NCI-H1436 (cell line): ENCODE measurements at places on chromosomes 3 and 15.

DNA sequence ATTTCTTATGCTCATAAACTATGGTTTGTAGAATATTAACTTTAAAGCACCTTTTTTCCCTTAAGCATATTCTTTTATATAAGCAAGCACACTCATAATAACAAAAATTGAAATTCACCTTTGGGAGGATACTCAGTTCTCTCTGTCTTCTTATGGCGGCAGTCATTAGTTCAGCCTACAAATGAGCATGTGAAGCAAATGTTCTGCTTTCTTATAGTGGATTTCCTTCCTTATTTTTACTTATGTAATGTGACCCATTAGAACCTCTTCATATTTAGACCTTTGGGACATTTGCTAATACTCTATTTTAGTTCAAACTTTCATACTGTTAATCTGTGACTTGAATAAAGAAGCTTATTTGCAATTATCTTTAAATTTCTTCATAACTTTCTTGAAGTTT, at the start of gene P2RY13:
Gene P2RY13, minus strand, starts transcription at position 187 of the 400 bp plus-strand sequence. Its CDS starts 21 bp downstream, at position 166.
- no peak for DNase-seq

DNA sequence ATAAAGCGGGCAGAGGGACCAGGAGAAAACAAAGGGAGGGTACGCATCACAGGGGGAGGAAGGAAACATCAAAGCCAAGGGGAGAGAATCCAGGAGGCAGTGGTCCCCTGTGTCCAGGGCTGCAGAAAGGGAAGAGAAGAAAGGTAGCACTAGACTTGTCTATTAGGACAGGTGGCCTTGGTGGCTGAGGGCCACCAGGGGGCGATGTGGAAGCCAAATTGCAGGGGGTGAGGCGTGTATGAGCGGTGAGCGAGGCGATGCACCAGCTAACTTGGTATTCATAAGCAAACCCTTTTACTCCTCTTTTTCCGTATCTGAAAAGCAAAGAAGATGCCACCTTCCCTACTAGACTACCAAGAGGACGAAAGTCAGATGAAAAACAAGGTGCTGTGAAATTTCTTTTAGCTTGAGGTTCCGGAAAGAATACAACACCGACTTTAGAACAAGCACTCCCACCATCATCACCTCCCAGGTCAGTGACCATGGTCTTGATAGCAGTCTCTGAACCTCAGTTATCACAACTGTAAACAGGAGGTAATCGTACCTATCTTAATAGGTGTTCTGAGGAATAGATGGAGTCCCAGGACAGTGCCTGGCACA, 654.4 kb upstream of the ADAMTS9 start:
- no peak for DNase-seq

GRCh38 chr3:114714237-114714636, 420.4 kb downstream of the TIGIT start:
- no peak for DNase-seq

- no peak for DNase-seq
Measured at GRCh38 chr3:49654955-49655556, 19.1 kb upstream of the APEH start.

- DNase-seq = no peak
Measured at GRCh38 chr3:194019398-194020165, 116.4 kb upstream of the HES1 start.

DNA sequence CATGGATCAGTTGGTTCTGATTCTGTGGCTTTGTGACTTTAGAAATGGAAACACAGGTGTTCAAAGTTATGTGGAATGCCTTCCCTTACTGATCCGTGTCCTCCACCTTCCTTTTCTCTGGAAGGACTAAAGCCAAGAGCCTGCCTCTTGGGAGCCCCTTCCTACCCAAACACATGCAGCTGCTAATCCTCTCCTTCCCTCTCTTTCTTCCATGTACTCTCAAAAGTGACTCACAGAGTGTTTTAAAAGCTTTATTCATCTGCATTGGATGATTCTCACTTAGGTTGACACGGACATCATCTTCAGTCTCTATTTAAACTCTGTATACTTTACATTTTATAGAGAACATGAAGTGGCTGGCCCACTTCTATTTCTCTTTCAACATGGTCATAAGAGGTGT, 856.5 kb upstream of the ARPP21 start:
- DNase-seq = no peak

DNA sequence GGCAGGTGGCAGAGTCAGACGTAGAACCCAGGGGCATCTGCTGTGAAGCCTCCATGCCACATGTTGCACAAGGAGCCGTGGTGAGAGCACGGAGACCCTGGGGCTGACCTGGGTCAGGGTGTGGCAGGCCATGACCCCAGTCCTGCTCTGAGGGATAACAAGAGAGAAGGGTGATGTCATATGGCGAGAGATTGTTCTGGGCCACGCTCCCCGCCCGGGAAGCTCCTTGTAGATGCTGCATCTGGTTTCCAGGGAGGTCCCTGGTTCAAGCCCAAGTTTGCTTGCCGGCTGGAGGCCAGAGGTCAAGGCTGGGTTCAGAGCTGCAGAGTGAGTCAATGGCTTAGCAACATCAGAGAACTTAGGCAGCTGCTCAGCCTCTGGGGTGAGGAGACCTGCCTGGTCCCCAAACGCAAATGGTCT, 17.3 kb downstream of the FGD5 start:
- DNase-seq = no peak

GRCh38 chr3:172154768-172155664, 115.6 kb downstream of the FNDC3B start:
- DNase-seq = no peak

GRCh38 chr15:56202701-56203100, 41.0 kb downstream of the RFX7 start:
- no peak for DNase-seq

GRCh38 chr3:70085613-70086012, 86.1 kb downstream of the SAMMSON start:
- no peak for DNase-seq

- DNase-seq = no peak
Measured at GRCh38 chr3:85710490-85710889, 751.7 kb downstream of the CADM2 start.

- DNase-seq = no peak
Measured at GRCh38 chr15:32829436-32829835, 111.6 kb downstream of the GREM1 start.

DNA sequence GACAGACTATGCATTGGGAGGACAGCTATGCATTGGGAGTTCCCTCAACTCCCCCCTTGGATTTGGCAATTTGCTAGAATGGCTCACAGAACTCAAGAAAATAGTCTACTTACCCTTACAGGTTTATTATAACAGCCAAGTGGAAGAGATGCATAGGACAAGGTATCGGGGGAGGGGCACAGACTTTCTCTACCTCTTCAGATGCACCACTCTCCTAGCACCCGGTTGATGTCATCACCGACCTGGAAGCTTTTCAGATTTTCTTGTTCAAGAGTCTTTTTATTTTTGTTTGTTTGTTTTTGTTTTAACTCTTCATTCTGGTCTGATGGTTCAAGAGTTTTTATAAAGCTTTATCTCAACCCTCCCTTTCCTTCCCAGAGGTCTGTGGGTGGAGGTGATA, 20.7 kb upstream of the ADAMTS9 start:
- no peak for DNase-seq

DNA sequence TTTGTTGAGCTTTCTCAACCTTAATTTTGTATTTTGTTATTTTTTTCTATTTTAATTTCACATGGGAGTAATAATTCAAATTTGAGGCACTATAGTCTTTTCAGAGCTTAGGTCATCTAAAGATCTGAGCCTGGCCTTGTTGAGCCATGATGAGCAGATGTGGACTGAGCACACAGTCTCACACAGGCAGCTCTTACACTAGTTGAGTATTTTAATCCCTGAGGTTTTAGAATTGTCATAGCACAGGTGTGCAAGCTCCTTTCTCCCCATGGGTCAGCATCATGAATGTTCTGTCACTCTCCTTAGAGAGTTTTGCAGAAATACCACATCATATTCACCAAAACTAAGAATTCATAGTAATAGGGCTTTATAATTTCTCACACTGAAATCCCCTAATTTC, 4.9 kb downstream of the ZBTB38 start:
- no peak for DNase-seq

DNA sequence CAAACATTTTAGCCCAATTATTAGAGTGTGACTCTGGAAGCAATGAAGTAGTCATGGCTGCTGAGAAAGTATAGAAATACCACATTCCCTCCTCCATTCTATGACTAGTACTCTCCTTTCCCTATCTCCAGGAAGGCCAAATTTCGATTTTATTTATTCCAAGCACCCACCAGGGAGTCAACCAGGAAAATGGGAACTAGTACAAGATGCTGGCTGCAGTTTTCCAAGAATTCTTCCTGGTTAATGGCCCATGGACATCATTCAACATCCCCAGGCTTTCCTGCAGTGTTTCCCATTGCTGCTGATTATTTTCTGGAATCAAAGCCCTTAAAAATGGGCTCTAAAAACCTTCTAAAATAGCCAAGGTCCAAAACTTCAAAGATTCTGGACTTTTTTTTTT, 247.9 kb upstream of the STT3B start:
- DNase-seq = no peak

GRCh38 chr3:195767792-195768191, 43.9 kb downstream of the MUC4 start:
- no peak for DNase-seq

DNA sequence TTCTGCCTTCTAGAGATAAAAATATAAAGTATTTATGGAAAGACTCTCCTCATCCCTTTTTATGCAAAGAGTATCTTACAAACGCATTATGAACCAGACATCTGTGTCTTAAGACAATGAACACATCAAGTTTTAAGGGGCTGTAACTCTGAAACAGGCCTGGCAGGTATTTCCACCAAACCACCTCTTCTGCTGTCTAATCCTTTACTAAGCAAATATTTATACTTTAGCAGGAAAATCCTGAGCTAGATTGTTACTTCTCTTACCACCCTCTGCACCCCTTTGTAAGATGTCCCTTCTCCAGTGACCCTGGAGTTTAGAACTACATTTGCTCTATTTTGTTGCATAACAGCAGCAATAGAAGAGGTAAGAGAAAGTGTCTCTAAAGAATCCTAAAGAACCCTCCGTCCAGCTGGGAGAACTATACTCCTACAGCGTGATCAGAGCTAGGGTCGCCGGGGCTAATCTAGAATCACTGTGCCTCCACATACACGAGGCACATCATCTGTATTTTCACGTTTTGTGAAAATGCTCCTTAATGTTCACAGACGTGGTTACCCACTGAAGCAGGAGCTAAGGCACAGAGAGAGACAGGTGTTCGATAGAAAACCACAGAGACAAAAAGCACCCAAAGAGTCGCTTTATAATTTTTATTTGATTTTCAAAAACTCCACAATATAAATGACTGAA, 129.6 kb downstream of the FOXP1 start:
- no peak for DNase-seq

- peak; percentile 69 for DNase-seq
Measured at GRCh38 chr15:82646250-82647044, 716 bp downstream of the CPEB1 start.

DNA sequence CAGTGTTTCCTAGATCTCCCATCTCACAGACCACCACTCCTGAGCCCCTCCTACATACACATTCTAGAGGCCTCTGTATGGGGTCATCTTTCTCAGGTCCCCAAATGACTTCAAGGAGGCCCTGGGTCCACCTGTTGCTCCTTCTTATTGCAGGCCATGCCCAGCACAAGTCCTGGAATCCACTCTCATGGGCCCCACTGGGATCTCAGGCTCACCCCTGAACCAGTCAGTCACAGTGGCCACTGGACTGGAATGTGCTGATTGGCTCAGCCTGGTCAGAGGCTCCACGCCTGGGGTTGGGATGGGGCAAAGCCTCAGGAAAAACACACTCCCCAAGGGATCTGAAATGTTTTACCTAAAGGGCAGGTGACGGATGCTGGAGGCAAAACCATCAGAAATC, 55.7 kb downstream of the SPSB4 start:
- no peak for DNase-seq

DNA sequence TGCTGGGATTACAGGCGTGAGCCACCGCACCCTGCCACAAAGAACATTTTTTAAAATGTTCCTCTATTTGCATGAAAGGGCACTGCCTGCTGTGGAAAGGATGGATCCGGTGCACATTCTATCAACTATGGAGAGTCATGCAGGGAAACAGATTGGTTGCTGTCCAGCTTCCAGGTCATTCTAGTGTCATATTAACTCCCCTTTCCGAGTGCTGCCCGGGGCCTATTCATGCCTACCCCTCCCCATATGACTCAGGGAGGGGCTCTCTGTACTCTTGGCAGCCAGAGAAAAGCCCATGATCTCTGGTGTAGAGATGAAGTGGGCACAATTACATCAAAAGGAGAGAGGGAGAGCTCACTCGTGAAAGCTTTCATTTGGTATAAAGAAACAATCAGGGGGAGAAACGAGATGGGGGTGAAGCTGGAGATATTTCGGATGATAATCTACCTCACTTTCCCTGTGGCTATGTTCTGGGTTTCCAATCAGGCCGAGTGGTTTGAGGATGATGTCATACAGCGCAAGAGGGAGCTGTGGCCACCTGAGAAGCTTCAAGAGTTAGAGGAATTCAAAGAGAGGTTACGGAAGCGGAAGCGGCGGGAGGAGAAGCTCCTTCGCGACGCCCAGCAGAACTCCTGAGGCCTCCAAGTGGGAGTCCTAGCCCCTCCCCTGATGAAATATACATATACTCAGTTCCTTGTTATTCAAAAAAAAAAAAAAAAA, 16.1 kb upstream of the AHSG start:
- no peak for DNase-seq

GRCh38 chr3:24158761-24159454, 213.8 kb downstream of the NR1D2 start:
- no peak for DNase-seq

DNA sequence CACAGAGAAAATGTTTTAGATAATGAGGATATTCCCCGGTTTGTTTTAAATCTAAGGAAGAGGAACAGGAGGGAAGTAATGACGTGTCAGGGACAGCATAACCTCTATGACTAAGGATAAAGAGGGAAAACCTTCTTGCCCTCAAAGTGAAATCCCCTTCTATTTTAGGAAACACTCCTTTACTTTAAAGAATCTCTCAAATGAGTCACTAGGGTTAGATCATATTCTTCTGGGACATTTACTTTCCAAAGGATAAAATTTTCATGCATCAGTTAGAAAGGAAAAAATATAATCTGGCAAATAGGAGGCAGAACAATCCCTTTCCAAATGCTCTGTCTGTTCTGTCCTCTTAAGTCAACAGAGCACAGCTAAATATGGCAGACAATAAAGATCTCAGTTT, 43.2 kb upstream of the UBE2E2 start:
- no peak for DNase-seq

DNA sequence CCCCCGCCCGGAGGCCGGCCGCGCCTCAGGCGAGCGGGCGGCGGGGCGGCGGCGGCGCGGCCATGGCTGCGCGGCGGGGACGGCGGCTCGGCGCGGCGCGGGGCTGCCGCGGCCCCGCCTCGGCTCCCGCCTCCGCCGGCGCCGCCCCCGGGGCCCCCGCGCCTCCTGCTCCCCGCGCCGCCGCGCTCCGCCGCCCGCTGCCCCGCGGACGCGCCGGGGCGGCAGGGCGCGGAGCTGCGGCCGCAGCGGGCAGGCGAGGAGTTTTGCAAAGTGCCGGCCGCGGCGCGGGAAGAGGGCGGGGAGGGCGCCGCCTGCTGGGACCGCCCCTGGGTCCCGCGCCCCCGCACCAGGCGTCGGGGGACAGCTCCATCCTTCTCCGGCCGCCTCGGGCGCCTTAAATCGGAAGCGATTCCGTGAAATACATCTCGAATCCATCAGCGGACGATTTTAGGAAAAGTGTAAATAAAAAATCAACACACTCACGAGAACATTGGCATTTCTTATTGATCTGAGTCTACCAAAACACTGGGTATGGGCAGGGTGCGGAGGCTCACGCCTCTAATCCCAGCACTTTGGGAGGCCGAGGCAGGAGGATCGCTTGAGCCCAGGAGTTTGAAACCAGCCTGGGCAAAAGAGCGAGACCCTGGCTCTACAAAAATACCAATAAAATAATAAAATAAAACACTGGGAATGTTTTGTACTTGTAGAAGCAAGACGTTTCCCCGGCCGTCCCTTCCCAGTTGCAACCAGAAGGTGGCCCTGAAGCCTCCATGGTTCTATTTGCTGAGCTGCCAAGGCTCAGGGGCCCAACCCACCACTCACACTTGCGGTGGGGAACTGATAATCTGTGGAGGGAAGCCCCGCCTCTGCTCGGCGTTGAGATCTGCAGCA, 136.9 kb downstream of the NUP210 start:
- DNase-seq = no peak
